Activated naive CD4-positive, alpha-beta T cell treated with anti-CD3 and anti-CD28 coated beads, Interleukin-2, amount 50 U/mL, for 72 hours (primary cell): ENCODE measurements at places on chromosomes 7 and 10.
A peak's percentile ranks its signal among the peaks of the same experiment; 100 is the strongest.

GRCh38 chr7:50854247-50854646, 71.6 kb upstream of the GRB10 start:
- no peak for DNase-seq

GRCh38 chr7:155002411-155003091, 373 bp downstream of the PAXIP1 start:
- peak; percentile 26 for DNase-seq

- no peak for DNase-seq
Observed at GRCh38 chr10:97539523-97540200, 32.9 kb upstream of the ANKRD2 start.

DNA sequence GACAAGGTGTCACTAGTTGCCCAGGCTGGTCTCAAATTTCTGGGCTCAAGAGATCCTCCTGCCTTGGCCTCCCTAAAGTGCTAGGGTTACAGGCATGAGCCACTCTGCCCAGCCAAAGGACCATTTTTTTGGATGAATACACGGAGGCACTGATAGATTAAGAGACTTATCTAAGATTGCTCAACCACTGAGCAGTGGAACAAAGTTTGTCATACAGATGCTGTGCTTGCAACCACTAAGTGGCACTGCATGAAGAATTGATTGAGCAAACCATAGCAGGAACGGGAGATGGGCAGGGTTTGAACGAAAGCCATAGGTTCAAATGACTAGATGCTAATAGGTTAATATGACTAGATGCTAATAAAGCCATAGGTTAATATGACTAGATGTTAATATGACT, 61.1 kb downstream of the EBLN1 start:
- no peak for DNase-seq

DNA sequence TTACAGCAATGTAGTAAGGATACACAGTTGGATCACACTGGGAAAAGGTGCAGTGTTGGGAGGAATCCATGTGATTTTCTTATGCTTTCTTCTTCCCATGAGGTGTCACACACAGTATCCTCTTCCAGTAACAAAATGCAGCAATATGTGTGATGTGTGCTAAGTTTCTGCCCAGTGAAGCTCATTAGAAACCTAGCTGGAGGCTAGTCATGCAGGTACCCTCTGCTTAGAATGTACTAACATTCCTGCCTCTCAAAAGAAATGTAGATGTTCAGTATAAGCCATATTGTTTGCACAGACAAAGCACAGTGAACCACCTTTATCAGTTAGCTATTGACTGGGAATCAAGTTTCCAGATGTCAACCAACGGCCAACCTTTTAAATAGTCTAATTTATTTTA, 12.9 kb upstream of the KCND2 start:
- no peak for DNase-seq

DNA sequence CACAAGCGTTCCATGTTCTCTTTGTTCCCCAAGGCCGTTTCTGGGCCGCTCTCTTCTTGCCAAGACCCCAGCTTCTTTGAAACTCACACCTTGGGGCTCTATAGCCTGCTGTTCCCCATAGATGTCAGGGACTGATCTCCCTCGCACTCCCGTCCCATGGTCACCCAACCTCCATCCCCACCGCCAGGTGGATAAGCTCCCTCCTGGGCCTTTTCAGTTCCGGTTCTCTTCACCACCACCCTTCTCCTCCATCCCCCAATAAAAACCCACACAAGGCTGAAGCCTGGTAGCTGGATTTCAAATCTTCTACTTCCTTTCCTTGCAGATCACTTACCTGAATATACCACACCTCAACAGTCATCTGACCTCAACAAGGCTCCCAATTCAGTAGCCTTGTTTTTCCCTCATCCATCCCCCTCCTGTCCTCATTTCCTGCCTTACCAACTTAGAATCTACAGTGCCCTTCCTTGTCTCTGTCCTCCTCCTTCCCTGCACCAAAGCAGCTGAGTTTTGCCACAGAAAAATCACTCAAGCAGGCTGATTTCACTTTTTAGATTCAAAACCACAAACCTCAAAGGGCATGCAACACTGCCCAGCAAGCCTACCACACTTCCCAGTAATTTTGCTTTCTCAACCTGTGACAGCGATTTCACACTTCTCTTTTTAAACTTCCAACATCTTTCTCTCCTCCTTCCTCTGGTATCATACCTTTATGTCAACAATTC, 7.7 kb downstream of the SLC37A3 start:
- DNase-seq, result no peak

- no peak for DNase-seq
Observed at GRCh38 chr10:88347597-88348304, 235.4 kb downstream of the RNLS start.

DNA sequence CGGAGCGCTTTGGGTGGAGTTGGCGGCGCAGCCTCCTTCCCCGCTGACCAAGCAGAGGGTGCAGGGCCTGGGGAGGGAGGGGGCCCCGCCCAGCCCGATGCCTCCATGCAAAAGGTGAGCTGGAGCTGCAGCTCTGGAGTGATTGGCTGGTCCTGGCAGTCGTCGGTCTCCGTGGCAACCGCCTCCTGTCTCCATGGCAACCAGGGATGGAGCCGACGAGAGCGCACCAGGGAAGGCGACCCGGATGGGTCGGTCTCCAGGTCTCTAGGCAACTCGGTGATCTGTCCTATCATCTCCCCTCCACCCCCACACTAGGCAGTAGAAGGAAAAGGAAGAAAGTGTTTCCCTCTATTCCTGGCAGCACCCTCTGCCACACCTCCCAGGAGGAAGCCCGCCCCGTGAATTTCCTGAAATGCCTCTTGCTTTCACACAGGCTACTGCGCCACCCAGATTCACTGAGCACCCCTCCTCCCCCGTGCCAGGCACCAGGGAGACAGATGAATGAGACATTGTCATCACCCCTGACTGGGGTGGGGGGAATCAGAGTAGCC, 647 bp upstream of the NACAD start:
- peak; percentile 70 for DNase-seq

DNA sequence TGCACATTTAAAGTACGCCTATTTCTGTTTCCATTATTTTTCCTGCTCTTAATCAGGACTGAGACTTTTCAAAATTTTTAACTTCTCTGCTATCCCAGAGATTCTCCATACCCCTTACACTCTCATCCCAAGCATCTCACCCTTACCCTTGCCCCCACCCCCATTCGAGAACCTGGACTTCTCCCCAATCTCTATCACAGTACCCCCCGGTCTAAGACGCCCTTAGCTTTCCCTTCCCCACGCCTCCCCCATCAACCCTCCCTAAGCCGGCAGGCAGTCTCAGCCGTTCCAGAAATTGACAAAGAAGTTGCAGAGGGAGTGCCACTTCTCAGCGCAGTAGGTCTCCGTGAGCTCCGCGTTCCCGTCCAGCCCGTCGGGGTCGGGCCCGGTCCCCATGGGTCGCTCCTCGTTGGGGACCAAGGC, 1.4 kb downstream of the FGFBP3 start:
- DNase-seq, result no peak

DNA sequence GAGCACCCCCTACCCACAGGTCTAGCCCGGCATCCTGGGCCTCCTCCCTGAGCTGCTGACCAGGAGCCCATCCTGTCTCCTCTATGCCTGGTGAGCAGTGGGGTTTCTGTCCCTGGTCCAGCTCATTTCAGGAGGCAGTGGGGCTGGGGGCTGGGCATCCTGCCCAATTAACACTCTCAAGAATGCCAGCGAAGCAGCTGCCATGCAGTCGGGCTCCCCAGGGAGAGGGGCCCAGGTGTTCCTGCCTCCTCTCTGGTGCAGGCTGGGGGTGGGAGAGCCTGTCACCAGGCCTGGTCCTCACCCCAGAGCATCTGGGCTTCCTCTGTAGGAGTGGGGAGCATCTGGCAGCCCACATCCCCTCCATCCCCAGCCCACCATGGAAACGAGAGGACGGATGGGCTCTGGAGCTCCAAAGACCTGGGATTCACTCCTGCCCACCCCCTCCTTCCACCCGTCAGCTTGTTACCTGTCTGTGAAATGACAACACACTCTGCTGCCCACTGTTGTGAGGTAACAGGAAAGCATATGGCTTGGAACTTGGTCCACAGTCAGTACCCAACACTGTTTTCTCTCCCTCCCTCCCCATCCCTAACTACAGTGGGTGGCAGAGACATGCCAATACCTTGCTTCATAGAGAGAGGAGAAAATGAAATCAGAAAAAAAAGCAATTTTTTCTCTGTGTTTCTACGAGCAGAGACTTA, 69.1 kb downstream of the SLIT1 start:
- no peak for DNase-seq

DNA sequence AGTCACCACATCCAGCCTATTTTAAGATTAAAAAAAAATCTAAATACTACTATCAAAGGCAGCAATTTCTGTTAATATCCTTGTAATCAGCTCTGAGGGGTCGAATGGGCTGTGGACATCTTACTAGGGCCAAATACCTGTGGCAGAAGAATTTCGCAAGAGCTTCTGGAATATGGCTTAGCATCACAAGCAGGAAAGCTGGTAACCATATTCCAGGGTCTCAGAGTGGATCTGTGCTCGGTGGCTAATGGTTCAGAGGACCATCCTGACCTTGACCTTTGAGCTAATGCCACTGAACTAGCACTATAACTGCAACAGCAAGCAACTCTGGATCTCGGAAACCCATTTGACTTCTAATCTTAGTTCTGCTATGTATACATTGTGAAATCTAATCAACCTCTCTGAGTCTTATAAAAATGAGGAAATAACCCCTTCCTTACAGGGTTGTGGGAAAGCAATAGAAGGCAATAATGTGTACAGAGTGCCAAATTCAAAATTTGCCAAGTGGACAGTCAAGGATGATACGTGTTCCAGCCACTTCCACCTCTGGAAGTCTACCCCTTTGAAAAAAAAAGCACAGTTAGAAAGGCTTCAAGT, 65.5 kb downstream of the CYP26A1 start:
- no peak for DNase-seq

DNA sequence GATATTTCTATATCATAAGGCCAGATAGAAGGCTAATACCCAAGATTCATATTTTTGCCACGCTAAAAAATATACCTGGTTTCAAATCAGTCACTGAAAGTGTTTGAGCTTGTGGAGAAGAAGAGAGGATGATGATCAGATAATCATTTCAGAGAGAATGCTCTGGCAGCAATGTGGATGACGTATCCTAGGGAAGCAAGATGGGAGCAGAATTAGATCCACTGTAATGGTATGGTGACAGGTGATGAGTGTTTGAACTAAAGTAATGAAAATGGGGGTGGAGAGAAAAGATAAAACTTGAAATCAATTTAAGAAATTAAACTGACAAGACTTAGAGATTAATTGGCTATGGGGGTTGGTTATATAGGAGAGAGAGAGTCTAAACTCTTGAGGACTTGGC, 42.7 kb upstream of the TMEM196 start:
- no peak for DNase-seq

- DNase-seq, result no peak
Observed at GRCh38 chr7:27241189-27242056, 1.2 kb upstream of the EVX1 start.

GRCh38 chr10:102674566-102674965, 30.3 kb downstream of the TRIM8 start:
- no peak for DNase-seq

DNA sequence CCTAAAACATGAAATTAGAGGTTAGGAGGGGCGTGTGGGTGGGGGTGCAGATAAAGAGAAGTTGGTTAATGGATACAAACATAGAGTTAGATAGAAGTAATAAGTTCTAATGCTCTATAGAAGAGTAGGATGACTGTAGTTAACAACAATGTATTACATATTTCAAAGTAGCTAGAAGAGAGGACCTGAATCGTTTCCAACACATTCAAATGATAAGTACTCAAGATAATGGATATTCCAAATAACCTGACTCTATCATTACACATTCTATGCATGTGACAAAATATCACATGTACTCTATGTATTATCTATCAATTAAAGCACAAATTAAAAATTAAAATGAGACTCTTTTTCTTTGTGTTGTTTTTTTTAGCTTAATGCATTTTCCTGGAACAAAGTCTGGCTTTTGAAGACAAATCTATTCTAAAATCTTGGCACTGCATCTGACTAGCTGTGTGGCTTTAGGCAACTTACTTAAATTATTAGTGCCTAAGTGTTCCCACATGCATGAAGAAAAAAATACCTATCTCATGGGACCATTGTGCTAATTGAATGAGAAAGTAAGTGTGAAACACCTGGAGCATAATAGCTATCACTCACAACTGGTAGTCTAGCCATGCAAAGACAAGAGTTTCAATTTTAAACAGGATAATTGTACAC, 75.7 kb downstream of the SEMA3C start:
- DNase-seq, result no peak

DNA sequence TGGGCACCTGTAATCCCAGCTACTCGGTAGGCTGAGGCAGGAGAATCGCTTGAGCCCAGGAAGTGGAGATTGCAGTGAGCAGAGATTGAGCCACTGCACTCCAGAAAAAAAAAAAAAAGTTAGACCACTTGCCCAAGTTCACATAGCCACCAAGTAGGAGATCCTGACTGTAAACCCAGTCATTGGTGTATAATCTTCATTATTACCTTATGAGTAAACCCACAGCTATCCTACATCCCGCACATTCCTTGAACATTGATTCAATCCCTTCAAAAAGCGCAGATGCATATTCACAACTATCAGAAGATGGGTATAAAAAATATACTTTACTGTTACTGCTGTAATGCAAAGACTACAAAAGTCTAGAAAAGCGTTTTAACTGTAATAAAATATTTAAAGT, 512.9 kb downstream of the SUGCT start:
- no peak for DNase-seq

- no peak for DNase-seq
Observed at GRCh38 chr7:95874541-95875265, 102.3 kb downstream of the DYNC1I1 start.

- no peak for DNase-seq
Observed at GRCh38 chr7:131103997-131104396, 223.7 kb upstream of the MKLN1 start.

DNA sequence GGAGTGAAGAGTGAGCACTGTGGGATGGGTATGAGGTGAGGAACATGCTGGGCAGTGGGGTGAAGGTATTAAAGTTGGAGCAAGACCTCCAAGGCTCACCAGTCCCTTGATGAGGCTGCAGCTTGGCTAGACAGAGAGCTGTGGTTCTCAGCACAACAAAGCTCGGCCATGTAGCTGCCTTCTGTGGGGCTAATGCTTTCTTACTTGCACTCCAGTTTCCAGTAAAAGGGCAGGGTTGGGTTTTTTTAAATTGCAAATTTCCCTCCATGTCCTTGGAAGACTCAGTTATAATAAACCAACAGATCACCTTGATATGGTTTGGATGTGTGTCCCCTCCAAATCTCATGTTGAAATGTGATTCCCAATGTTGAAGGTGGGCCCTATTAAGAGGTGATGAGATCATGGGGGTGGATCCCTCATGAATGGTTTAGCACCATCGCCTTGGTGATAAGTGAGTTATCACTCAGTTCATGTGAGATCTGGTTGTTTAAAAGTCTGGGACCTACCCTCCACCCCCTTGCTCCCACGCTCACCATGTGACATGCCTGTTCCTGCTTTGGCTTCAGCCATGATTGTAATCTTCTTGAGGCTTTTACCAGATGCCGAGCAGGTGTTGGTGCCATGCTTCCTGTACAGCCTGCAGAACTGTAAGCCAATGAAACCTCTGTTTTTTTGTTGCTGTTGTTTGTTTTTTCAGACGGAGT, 55.9 kb downstream of the ATXN7L1 start:
- DNase-seq, result no peak

- peak; percentile 71 for DNase-seq
Observed at GRCh38 chr10:133357285-133358161, at the start of gene FUOM. Gene FUOM, minus strand, starts transcription at chr10:133358019. Its CDS starts 12 bp downstream, at chr10:133358007.
